Activated CD8-positive, alpha-beta memory T cell treated with anti-CD3 and anti-CD28 coated beads, Interleukin-2, amount 10 ng/mL, durations not matched to agents 7 days and 5 days (primary cell): ENCODE measurements at places on chromosomes 16 and 17.

DNA sequence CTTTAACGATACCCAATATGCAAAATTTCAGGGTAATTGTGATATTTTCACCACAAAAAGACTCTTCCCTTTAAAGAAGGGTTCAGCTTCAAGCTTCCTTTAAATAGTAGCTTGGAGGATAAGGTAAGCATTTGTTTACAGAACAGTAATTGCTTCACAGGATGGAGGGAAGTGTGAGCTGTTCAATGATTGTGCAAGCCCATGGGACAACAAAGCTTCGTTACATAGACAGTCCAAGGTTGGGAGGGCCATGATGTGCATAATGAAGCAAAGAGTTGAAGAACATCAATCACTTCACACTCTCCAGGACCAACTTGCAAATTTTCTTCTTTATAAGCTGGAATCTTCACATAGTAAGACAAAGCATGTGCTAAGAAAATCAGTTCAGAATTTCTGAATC lies 145.0 kb upstream of the ASIC2 start:
- DNase-seq: no peak

GRCh38 chr17:9470171-9470570 lies 105.4 kb downstream of the STX8 start:
- peak; percentile 43 for DNase-seq

DNA sequence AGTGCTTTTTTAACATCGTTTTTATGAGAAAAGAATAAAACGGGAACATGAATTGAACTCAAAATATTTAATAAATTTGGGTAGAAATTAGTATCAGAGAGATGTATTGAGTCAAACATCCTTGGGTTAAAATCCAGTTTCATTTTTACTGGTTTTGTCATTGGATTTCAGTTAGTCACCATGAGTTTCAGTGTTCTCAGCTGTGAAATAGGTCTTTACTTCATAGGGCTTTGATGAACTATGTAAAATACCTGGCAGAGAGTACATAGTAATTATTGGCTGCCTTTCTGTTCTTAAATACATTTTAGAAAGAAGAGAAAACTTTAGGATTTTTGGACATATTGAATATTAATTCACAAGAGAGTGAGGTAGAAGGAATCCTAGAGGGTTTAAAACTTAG lies 105.8 kb downstream of the TANC2 start:
- DNase-seq: no peak

DNA sequence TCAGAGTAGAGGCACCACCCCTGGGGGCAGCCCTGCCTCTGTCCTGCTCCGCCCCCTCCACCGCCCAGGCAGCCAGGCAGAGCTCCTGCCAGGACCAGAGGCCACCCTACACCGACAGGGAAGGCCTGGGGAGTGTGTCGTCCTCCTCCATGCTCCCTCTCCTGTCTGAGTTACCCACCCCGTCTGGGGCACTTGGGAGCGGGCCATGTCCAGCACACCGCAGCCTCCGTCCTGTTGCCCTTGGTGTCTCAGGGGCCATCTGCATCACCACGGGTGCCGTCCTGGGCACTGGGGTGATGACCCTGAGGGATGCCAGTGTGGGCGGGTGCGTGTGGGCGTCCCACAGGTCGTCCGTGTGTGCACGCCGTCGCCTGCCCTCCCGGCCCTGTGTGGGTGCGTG lies 65.3 kb upstream of the ZNF750 start:
- DNase-seq: no peak

DNA sequence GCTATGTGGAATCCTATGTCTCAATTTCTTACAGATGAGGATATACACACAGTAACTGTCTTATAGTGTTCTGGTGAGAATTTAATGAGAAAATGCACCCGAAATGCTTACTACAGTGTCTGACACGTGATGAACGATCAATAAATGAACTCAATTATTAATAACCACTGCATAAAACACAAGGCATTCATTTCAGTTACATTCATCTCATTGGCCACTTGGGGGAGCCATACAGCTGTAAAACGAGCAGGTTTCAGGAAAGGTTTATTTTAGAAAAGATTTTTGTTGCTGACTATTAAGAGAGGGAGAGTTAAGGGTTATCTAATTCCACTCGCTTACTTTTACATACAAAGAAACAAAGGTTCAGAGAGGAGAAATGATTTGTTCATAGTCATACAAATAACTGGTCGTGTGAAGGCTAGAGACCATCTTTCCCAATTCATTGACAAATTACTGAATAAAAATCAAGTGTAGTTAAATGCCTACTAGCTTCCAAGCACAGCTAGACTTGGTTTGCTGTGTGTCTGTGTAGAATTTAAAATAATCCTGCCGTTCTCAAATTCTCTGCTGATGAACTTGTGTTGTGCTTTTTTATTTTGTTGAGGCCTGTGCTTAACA lies 160.1 kb downstream of the MAP2K4 start:
- DNase-seq: no peak

- no peak for DNase-seq
Measured at GRCh38 chr17:19873346-19873745, 5.6 kb upstream of the ULK2 start.

DNA sequence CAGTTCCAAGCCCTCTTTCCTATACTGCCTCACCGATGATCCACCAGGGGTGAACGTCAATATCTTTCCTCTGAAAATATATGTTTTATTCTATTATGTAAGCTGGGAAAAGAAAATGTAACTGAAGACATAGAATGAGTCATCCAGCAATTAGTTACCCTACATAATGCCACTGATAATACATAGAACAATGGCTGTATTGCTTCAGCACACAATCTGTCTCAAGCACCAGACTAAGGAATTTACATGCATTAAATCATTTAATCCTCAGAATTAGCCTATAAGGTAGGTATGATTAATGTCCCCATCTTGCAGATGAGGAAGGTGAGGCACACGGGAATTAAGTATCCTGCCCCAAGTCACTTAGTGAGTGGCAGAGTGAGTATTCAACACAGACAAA lies 472.8 kb downstream of the TOX3 start:
- no peak for DNase-seq

GRCh38 chr17:37643869-37644268 lies 623 bp upstream of the DDX52 start:
- DNase-seq: no peak

DNA sequence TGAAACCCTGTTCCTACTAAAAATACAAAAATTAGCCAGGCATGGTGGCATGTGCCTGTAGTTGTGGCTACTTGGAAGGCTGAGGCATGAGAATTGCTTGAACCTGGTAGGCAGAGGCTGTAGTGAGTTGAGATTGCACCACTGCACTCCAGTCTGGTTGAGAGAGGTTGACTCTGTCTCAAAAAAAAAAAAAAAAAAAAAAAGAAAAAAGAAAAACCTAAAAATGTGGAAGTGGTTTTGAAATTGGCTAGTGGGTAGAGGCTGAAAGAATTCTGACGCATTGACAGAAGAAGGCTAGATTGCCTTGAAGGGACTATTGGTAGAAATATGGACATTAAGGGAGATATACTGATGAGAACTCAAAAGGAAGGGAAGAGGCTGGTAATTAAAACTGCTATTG lies 33.6 kb upstream of the CPPED1 start:
- no peak for DNase-seq

DNA sequence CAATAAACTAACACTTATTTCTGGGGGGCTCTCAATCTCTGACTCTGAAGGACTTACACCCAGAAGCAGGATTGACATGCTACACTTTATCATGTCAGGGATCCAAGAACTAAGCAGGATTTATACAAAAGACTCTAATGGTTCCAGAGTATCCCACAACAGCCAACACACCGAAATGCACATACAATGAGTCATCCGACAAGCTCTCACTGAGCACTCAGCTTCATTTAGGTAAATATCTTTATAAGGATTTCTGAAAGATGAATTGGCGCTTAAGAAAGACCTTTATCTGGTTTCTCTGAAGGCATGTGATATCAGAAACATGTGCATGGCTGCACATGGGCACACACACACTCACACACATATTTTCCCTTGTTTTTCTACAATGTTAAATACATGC lies 77.2 kb downstream of the TOX3 start:
- DNase-seq: no peak

- no peak for DNase-seq
Measured at GRCh38 chr17:40956401-40957254, 10.1 kb downstream of the KRT39 start.

- DNase-seq: peak; percentile 75
Measured at GRCh38 chr16:46929378-46930332, 43.8 kb downstream of the DNAJA2 start.
